ENCODE measurements at places on chromosomes 6 and 20. TPM values are rescaled to one million over a fixed set of nuclear protein-coding genes. Genes with fewer than 3 reads are reported as not detected.
A peak's percentile ranks its signal among the peaks of the same experiment; 100 is the strongest.

Gene CST3
- total RNA-seq = 238 TPM

- no peak for DNase-seq
Measured at GRCh38 chr6:17741507-17741906, 34.8 kb upstream of the NUP153 start.

DNA sequence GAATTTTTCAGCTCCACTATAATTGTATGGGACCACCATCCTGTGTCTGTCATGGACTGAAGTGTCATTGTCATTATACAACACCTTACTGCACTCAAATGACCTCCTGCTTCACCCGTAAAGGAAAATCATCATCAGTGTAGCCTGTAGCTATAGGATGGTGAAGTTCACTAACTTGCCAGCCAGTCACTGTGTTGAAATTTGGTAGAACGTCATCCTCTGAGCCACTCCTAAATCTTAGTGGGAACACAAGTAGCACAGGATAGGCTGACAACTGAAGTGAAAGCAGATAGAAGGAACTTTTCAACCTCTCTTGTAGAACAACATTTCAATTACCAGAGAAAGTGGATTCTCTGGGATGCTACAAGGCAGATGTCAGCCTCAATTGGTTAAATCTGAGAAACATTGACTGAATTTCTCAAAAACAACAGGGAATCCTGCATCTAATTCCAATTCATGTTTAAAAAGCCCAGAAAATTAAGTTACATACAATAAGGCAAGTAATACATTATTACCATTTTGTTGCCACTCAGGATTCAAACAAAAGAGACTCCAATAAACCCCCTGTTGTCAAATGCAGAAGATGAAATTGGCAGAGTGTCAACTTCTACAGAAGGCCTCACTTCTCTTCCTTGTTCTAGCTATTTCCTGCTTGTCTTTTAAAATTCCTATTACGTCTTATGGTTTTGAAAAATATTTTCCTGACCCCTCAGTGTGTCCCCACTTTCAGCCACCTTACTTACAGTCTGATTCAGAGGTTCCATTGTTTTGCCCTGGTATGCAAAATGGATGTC is 647.9 kb upstream of the AGPAT4 start:
- DNase-seq = peak; percentile 15

- no peak for DNase-seq
Measured at GRCh38 chr6:154960854-154961530, 34.1 kb upstream of the TIAM2 start.

DNA sequence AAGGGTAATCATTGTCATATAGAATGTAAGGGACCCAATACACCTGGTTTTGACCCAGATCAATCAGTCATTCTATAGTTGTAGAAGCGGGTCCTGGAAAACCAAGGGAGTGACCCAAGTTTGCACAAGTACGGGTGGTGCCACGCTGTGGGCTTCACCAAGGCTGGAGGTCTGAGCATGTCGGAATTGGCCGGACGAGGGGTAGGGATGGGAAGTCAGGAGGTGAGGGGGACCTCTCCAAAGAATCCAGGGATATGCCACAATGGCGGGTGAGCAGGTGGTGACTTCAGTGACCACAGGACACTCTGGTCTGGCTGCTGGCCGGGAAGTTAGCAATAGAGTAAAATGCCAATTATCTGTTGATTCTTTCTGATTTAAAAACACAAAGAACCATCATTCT is 186.6 kb upstream of the FOXQ1 start:
- DNase-seq = no peak

Gene SMIM13
- 14.7 TPM for total RNA-seq

- DNase-seq = no peak
Measured at GRCh38 chr6:119348096-119348747, 1.3 kb downstream of the MAN1A1 start.

GRCh38 chr6:156647991-156648390 is 129.2 kb upstream of the ARID1B start:
- no peak for DNase-seq

- DNase-seq = peak; percentile 22
Measured at GRCh38 chr20:15475483-15475882, 1097.8 kb downstream of the KIF16B start.

DNA sequence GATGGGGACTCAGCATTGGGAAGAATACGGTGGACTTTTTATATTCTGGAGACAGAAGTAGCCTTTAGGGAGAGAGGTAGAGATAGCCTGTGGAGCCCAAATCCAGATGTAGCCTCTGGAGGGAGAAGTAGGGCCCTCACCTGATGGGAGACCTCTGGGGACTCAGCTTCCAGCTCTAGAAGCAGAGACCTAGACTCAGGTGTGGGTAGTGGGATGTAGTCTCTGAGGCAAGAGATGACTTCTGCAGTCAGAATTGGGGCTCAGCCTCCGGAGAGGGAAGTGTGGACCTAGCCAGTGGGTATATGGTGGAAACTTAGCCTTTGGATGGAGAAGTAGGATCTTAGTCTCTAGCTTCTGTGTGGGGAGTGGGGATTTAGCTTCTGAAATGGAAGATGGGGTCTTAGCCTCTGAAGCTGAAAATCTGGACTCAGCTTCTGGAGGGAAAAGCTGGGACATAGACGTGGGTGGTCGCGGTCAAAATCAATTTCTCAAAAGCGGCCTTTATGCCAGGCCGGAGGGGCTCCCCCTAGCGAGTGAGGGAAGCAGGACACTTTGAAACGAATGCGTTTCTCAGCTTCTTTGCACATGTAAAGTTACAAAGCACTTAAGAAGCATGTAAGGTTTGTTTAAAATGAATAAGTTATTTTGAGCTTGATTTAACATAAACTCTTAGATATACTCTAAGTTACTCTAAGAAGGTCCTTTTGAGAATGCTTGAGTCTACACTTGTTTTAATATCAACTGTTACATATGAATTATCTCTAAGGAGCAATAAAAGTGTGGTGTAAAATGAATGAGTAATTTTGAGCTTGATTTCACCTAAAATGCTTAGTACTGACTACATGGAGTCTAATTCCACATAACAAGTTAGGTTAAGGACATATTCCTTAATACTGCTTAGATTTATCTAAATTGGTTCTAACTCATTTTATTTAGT is 12.9 kb upstream of the ZNF343 start:
- peak; percentile 58 for DNase-seq

Gene HLA-DPA1
- 321 TPM for total RNA-seq

DNA sequence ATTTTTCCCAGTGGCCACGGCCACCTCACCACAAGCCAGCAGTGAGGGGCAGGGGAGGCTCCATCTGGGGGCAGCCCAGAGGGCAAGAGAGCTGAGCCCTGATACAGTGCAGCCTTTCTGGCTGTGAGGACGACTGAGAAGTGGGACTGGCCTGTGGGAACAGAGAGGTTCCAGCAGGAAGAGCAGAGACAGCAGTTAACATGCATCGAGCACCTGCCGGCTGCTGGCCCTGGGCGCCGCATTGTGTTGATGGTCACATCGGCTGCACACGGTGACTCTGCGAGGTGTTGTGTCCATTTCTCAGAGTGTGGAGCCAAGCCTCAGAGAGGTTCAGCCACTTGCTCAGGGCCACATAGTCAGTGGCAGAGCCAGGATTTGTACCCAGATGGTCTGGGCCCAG is 9.8 kb downstream of the FOXS1 start:
- DNase-seq = no peak

DNA sequence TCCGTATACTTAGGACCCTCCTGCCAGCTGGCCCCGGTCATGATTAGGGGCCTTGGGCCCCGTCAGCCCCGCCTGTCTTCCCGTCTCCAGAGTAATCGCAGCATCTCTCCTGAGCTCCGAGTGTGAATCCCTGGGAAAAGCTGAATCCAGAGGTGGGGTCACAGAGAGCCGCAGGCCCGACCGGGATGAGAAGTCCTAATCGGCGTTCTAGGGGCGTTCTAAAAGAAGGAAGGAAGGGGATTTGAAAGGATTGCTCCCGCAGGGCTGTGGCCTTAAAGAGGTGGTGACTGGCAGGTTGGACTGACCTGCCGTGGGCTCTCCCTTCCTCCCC is 371 bp downstream of the HMGN4 start:
- DNase-seq = no peak

- DNase-seq = peak; percentile 76
Measured at GRCh38 chr6:80003826-80004172, 650 bp upstream of the TTK start.

Gene PPP1R16B
- 15.0 TPM for total RNA-seq

DNA sequence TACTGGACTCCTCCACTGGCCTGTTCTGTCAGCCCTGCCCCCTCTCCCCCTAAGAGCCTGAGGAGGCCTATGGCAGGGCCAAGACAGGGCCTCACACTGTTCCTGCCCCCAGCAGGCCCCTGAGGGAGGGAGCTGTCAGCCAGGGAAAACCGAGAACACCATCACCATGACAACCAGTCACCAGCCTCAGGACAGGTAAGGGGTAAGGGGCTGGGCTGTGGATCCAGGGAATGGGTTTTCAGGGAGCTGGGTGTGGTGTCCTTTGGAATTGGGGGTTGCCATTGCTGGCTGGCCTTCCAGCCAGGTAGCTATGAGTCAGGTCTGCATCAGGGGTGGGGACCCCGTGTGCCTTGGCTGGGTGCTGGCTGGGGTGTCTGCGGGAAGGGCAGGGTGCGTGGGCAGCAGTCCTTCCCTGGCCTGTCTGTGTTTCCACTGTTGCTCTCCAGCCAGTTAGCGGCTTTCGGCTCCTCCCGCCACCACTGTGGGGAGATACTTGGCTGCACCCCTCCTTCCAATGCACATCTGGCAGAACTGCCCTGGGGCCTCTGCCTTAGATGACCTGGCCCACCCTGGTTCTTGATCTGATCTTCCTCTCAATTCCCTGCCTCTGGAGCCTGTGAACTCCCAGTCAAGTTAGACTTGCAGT is 3.9 kb downstream of the SLC29A1 start:
- no peak for DNase-seq

DNA sequence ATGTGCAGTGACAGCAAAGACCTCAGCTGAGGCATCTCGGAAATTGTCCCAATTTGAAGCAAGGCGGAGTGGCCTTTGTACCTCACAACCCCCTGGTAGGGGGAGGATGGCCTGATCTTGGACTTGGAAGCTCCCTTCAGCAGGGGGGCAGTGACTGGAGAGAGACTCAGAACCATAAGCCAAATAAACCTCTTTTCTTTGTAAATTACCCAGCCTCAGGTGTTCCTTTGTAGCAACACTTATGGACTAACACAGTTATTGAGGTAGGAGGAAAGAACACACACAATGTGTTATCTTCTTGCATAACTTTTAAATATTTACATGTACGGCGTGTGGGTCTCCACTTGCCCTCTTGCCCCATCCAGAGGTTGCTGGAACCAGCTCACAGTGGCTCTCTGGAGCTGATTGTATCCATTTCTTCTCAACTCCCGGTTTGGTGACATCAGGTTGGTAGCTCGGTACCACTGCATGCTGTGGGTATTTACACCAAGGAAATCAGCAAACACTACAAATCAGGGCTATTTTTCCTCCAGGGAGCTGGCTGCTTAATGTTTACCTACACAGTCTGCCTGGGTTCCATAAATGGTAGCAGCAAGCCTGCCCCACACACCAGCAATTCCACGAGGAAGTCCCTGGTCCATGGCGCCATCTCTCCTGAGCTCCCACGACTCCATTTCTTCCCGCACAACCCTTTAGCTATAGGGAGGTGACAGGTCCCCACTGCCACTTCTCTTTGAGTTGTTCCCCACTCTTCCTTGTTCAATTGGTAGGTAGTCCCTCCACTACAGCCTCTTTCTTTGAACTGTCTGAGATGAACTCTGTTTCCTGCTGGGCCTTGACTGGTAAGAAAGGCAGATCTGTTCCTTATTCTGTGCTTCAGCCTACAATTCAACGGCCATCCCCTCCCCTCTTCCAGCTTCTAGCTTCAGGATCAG is 54.3 kb upstream of the TASP1 start:
- DNase-seq = no peak

Gene CCR6
- 0.31 TPM for total RNA-seq

Gene PPP2R5D
- 26.8 TPM for total RNA-seq

GRCh38 chr20:50431066-50431450 is 79.1 kb upstream of the PTPN1 start:
- DNase-seq = no peak

DNA sequence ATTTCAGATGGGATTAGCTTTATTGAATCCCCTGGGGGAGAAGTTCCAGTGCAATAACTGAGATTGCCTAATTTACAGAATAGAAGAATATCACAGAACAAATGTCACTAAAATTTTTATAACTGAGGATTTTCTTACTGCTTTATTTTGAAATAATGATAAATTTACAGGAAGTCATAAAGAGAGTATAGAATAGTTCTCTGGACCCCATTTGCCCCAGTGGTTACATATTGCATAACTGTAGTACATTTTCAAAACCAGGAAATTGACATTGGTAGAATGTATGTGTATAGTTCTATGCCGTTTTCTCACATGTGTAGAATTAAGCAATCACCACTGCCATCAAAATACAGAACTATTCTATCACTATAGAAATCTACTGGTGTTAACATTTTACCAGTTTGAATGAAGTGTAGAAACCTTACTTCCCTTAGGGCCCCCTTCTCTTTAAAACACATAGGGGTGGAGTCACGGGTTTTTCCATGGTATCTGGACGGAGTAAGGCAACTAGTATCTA is 18.3 kb downstream of the KIF6 start:
- DNase-seq = no peak

GRCh38 chr6:110067837-110068591 is 89.9 kb downstream of the GPR6 start:
- DNase-seq = no peak

DNA sequence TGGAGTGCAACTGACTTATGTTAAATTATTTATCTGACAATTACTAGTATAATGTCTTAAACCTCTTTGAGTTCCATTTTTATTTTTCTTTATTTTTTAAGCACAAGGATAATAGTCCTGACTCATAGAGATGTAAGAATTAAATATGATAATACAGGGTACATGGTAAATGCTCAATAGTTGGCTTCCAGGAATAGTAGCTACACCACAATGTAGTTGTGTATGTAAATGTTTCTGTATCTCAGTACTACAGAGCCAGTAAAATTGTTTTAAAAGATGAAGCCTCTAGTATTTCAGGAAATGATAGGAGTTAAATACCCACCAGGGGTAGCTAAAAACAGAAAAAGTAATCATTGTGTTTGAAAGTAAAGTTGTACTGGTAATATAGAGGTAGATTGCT is 487.4 kb upstream of the IRAK1BP1 start:
- no peak for DNase-seq

Gene LPA
- 1.1 TPM for total RNA-seq

- no peak for DNase-seq
Measured at GRCh38 chr6:159533568-159533967, 159.5 kb downstream of the SOD2 start.

DNA sequence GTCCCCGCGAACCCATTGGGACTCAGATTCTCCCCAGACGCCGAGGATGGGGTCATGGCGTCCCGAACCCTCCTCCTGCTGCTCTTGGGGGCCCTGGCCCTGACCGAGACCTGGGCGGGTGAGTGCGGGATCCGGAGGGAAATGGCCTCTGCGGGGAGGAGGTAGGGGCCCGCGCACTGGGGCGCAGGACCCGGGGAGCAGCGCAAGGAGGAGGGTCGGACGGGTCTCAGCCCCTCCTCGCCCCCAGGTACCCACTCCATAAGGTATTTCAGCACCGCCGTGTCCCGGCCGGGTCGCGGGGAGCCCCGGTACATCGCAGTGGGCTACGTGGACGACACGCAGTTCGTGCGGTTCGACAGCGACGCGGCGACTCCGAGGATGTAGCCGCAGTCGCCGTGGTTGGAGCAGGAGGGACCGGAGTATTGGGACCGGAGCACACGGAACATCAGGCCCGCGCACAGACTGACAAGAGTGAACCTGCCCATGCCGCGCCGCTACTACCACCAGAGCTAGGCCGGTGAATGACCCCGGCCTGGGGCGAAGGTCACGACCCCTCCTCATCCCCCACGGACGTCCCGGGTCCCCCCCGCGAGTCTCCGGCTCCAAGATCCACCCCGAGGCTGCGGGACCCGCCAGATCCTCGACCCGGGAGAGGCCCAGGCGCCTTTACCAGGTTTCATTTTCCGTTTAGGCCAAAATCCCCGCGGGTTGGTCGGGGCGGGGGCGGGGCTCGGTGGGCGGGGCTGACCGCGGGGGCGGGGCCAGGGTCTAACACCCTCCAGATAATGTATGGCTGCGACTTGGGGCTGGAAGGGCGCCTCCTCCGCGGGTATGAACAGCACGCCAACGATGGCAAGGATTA is 15.7 kb upstream of the HLA-A start:
- DNase-seq = peak; percentile 91
